Activated naive CD4-positive, alpha-beta T cell treated with anti-CD3 and anti-CD28 coated beads, Interleukin-2, amount 10 ng/mL, durations not matched to agents 7 days and 5 days (primary cell): ENCODE measurements at places on chromosomes 1 and 21.

DNA sequence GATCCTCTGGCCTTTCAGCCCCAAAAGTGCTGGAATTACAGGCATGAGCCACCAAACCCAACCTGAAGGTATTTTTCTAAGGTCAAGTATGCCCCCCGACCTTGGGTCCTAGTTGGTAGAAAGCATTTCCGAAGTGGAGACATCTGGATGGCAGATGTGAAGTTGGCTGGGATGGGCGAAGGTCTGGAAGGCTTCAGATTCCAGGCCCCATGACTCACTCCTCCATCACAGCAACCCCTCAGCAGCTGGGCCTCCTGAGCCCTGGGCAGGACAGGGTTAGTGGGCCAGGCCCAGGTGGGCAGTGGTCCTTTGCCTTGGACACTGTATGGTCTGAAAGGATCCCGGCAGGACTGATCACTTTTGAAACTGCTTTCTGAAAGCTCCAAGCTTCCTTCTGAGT is 23.3 kb downstream of the NAV1 start:
- no peak for DNase-seq

- DNase-seq, result peak; percentile 65
These were observed 2.6 kb upstream of the IFI44L start for GRCh38 chr1:78617615-78618026.

GRCh38 chr1:45359882-45360513 is 19.8 kb upstream of the MUTYH start:
- DNase-seq, result peak; percentile 65

- DNase-seq, result no peak
These were observed 78.0 kb downstream of the ATP6V1G3 start for GRCh38 chr1:198462365-198463019.

- DNase-seq, result no peak
These were observed 75.9 kb upstream of the ARHGEF16 start for GRCh38 chr1:3378411-3379208.

- no peak for DNase-seq
These were observed 10.3 kb upstream of the LAD1 start for GRCh38 chr1:201409440-201409839.

- peak; percentile 40 for DNase-seq
These were observed 701 bp upstream of the MUTYH start for GRCh38 chr1:45340816-45341466.

- no peak for DNase-seq
These were observed 1.3 kb downstream of the TRIM33 start for GRCh38 chr1:114509596-114510273.

DNA sequence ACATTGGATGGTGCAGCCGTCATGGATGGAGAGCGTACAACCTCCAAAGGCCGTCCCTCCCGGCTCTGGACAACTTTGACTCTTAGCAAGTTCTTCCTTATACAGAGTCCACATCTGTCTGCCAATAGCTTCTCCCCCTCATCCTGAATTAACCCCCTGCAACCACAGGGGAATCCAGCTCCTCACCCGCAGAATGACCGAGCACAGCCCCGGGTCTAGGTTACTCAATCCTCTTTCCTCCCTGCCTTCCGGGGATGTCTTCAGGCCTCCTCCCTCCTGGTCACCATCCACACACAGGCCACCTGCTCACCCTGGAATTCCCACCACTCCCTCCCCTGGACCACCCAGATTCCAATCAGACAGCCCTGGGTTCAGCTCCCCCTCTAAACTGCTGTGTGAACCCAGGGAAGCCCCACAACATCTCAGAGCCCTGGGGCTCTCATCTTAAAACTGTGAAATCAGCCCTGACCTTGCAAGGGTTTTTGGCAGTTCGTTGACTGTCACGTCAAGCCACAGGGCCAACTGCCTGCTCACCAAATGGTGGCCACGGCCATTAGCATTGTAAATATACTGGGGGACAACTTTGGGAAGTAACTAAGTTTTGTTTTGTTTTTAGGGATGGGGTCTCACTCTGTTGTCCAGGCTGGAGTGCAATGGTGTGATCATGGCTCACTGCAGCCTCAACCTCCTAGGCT is 54.2 kb downstream of the HSPG2 start:
- DNase-seq, result no peak

- no peak for DNase-seq
These were observed 26.6 kb downstream of the UBE2G2 start for GRCh38 chr21:44774972-44775371.

DNA sequence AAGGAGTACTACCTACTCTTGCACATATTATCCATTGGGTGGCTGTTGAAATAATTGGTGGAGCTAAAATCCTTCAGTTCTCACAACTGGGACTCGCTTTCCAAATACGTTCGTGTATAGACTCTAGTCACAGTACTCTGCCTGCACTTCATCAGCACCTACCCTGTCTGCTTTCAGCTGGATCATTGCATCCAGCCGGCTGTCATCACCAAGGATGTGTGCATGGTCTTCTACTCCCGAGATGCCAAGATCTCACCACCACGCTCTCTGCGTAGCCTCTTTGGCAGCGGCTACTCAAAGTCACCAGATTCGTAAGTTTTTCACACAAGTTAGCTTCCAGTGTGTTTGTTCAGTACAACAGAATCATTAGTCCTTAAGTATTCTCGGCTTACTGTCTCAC is 37.3 kb upstream of the PGD start:
- DNase-seq, result no peak

DNA sequence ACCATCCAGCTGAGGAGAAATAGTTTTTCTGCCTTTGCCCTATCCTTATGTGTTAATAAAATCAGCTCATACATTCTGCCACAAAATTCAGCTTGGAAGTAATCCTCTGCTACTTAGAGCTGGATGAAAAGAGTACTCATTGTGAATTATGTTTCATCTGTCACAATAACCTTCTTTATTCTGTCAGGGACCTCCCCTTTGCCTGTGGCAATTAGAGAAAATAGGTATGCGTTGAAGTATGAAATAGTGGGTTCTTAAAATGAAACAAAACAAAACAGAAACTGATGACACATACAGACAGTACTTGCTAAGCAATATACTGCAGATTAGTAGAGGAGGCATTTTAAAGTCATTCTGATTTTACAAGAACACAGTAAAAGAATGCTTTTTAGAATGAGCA is 578.5 kb downstream of the USP25 start:
- DNase-seq, result no peak

GRCh38 chr1:54421101-54421504 is 14.9 kb upstream of the SSBP3 start:
- no peak for DNase-seq

GRCh38 chr1:183318433-183318832 is 99.7 kb downstream of the NMNAT2 start:
- no peak for DNase-seq

- DNase-seq, result no peak
These were observed 39.6 kb upstream of the PALMD start for GRCh38 chr1:99606306-99606705.

- DNase-seq, result no peak
These were observed 65.5 kb downstream of the CASZ1 start for GRCh38 chr1:10730985-10731384.

GRCh38 chr1:100543640-100544039 is 5.7 kb downstream of the GPR88 start:
- peak; percentile 58 for DNase-seq
